ENCODE measurements at places on chromosomes 1 and 21. TPM values are rescaled to one million over a fixed set of nuclear protein-coding genes. Genes with fewer than 3 reads are reported as not detected.

Gene HCRTR1
- not detected for total RNA-seq

Gene LCE1B
- total RNA-seq = not detected

Gene SPRR2G
- total RNA-seq = not detected

Gene LCE1D
- not detected for total RNA-seq

Gene COL24A1
- 1.3 TPM for total RNA-seq

Gene ERI3
- total RNA-seq = 52.1 TPM

Gene KCNAB2
- total RNA-seq = 3.8 TPM

Gene LCE1E
- total RNA-seq = not detected

Gene LCE4A
- not detected for total RNA-seq

Gene RGS1
- total RNA-seq = not detected

Gene CAMTA1
- 75.8 TPM for total RNA-seq

Gene FCRL6
- total RNA-seq = not detected

Gene GPR37L1
- total RNA-seq = not detected

Gene ATP1A2
- 1.8 TPM for total RNA-seq

Gene PSMB4
- 209 TPM for total RNA-seq

Gene DCDC2B
- not detected for total RNA-seq

Gene LYPD8
- not detected for total RNA-seq

Gene TMEM79
- 2.1 TPM for total RNA-seq

Gene FAM167B
- 0.44 TPM for total RNA-seq

Gene KCNE1
- total RNA-seq = 0.05 TPM

Gene TRIM45
- total RNA-seq = 2.2 TPM

Gene SPATA6
- total RNA-seq = 15.3 TPM

Gene FAM78B
- total RNA-seq = 0.81 TPM

Gene BTBD19
- 5.1 TPM for total RNA-seq

Gene PCNX2
- 9.4 TPM for total RNA-seq

Gene SYPL2
- total RNA-seq = 1.00 TPM

Gene DNM3
- 0.05 TPM for total RNA-seq

Gene VTCN1
- total RNA-seq = not detected
